ENCODE measurements at places on chromosomes 1 and 21.

DNA sequence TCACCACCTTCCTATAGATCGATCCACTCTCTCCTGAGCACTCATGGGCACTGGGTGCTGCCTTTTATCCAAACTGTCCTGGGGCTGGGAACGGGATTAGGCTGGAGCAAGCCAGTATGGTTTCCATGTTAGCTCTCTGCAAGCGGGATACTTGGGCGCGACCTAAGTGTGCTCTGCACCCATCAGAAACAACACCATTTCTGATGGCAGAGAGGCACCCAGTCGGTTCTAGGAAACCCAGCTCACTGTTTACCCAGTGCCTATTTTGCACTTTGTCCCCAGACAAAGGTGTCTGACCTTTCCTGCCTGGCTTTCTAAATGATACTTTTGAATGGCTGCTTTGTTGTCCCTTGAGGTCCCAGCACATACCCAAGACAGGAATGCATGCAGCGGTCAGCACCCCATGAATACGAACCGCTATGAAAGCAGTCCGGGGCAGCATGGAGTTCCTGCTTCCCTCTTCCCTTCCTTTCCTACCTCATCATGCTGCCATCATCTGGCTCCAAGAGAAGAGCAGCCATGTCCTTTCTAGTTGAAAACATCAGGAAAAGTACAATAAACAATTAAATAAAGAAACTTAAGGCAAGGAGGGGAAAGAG, 83.9 kb downstream of the TRABD2B start:
- no peak for DNase-seq

DNA sequence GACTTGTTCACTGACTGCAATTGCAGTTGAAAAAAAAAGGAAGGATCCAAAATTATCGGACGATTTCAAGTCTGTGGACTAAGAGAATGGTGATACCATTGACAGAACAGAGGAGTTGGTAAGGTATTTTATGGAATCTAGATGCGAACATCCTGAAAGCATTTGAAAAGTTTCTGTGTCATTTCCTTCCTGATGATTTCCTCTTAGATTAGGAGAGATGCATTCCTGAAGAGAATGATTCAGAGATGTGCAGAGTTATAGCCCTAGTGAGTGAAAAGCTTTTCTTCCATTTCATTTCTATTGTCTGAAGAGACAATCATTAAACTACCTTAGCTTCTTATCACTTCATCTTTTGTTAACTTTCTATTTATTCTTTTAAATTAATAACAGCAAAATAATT, 200.0 kb downstream of the KCNK2 start:
- no peak for DNase-seq

DNA sequence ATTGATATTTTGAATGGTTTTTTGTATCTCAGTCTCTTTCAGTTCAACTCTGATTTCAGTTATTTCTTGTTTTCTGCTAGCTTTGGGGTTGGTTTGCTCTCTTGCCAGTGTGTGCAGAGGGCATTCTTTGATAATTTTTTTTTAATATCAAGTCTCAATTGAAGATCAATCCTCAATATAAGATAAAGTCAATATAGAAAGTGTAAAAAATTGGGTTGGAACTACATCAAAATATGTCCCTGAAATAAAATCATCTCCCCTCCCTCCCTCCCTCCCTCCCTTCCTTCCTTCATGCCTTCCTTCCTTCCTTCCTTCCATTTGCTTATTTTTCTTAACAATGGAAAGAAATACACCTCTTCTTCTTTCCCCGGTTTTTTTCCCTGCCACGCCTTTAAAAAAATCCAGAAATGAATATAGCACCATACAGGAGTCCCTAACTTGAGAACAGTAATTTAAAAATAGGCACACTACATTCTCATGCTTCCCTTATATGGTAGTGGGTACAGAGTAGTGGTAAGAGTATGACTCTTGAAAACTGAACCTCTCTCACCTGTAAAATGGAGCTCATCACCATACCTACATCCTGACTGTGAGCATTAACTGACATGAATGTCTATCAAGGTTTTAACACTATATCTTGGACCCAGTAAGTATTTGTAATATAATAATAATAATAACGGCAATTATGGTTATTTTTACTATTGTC, 221.9 kb downstream of the GIPC2 start:
- DNase-seq: no peak

DNA sequence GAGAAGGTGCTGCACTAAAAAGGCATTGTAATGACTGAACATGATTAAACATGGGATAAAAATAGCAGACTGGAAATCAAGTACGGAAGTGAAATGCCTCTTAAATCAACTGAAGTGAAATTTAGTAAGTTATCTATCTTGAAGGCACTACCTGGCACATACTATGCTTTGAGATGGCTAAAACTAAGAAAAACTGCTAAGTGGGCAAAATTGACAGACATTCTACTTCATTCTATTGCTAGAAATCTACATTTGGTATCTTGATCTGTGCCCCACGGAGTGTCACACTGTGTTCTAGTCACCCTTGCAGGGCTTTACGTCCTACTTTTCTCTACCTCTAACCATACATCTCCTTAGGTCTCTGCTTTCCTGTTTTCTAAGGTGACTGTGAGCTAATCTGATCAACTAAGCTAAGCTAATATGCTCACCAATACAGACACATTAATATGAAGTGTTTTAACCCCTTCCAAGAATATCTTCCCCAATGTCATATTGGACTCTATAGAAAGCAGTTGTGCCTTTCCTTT, 4.1 kb downstream of the PDC start:
- DNase-seq: no peak

- no peak for DNase-seq
Measured at GRCh38 chr1:116690849-116691406, 23.4 kb upstream of the IGSF3 start.

DNA sequence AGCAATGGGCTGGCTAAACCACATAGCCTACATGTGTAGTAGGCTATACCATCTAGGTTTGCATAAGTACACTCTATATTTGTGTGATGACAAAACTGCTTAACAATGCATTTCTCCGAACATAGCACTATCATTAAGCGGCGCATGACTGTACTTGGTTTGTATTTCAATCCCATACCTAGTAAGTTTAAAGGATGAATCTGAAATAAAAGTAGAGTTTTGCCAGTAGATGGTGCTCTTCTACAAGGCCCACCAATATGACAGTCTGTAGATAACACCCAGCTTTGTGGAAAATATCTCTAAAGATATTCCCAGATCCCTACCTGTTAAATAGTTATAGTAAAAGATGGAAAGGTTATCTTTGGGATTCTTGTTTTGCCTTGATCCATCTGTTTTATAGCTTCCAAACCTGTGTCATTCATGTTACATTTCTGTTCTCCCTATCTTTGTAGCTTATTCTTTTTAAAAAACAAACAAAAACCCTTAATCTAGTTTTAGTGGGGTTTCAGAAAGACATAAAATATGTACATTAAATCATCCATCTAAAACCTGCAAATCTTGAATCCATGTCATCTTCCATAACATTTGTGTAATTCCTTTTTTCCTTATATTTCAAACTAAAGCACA, 33.9 kb upstream of the ASPM start:
- peak; percentile 9 for DNase-seq

GRCh38 chr1:118948351-118948750, 39.8 kb downstream of the TBX15 start:
- DNase-seq: no peak

DNA sequence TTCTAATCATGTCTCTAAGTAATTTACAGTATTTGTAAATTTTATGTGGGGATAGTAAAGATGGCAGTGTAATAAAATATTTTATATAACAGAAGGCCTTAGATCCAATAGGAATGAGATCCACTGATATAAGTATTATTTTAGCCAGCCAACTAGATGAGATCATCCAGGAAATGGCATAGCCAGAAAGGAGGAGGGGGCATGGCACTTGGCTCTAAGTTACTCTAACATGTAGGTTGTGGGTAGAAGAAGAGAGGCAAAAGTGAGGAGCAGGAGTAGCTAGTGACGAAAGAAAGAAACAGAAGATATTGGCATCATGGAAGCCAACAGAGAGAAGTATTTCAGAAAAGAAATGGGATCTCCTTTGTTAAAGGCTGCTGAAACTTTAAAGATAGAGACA, 426.1 kb downstream of the PTPRC start:
- DNase-seq: no peak

DNA sequence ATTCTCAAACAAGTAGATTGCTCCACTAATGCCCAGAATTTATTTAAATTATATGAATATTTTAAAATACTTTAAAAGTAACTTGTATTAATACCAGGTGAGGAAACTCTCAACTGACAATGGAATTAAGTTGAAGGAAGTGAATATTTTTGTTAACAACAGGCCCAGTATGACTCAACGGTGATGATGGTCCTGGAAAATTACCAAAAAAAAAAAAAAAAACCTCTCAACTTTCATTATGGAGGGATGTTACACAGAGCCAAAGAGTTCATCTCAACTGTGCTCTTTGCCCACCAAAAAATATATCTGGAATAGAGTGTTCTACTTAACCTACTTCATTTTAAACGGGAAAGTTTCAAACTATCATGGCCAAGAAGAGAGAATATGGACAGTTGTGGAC, 28.3 kb downstream of the CFH start:
- no peak for DNase-seq

GRCh38 chr1:2133879-2134215, 60.7 kb downstream of the FAAP20 start:
- no peak for DNase-seq

- DNase-seq: no peak
Measured at GRCh38 chr1:16153096-16153998, 2.5 kb downstream of the EPHA2 start.

DNA sequence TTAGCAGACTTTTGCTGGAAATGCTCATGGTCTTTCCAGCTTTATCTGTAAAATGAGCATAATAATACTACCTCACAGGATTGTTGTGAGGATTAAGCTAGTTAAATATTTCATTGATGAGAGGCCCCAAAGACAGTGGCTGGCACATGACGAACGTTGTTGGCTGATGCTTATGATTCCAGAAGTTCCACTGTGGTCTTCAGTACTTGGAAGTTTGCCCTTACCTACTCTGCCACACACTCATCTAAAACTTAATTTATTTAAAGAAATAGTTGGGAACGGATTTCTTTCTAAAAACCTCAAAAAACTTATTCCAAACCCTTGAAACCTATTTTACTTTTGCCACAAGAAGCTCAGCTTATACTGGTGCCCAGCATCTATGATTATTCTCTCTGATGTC, 170.7 kb downstream of the DHRS3 start:
- no peak for DNase-seq

Measured in germinal center (tissue), 1 donor.